ENCODE measurements at places on chromosomes 1 and 21.

GRCh38 chr1:116586741-116587143, 15.9 kb upstream of the CD58 start:
- peaks cover 22% of the 10 kb centered on the region for H3K4me1 ChIP-seq
- no peak overlapping the region for H3K4me3 ChIP-seq
- H3K27me3 ChIP-seq, result no peaks in the 10 kb centered on the region

DNA sequence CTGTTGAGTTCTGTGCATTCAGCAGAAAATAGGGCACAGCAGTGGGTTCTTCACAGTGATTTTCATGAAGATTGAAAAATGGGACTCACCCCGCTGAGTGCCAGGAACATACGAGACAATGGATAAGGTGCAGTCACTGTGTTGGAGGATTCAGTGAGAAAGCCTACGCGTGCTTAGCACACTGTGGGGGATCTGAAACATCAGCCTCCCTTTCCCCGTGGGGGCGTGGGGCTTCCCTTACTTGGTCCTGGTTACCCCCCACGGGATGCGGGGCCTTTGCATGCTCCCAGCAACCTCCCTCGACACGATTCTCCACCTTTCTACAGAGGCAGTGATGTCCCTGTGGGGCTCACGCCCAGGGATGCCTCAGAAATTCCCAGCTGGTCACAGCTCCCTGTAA, 252.2 kb upstream of the C1orf174 start:
- DNase-seq, result no peak
- no peak overlapping the region for H3K27ac ChIP-seq

DNA sequence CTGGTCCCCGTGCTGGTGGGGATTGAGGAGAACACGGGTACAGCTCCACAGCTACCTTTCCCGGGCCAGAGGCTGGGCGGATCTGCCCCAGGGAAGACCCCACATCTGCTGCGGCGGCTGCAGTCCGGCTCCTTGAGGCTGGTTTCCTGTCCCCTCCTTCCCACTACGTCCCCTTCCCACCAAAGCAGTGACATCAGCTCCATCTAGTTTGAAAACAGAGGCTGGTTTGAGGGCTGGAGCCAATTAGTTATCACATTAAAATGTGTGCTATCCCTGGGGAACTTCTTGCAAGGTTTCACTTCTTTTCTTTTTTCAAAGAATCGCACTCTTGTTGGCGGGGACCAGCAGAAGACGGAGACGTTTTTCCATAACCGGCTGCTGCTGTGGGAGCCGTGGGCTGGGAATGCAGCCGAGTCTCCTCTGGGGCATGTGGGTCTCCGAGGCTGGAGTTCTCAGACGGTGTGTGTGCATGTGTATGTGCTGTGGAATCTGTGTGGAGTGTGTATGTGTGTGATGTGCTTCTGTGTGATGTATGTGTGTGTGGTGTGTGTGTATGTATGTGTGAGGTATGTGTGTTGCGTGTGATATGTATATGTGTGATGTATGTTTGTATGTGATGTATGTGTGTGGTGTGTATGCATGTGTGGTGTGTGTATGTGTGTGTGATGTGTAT, 8.9 kb upstream of the PCBP3 start:
- no peak overlapping the region for H3K27ac ChIP-seq
- no peaks in the 10 kb centered on the region for H3K36me3 ChIP-seq
- no peaks in the 10 kb centered on the region for H3K4me1 ChIP-seq
- no peak overlapping the region for H3K4me3 ChIP-seq
- no peak for DNase-seq

- H3K4me3 ChIP-seq, result no peak overlapping the region
- no peak for DNase-seq
- H3K27me3 ChIP-seq, result no peaks in the 10 kb centered on the region
Measured at GRCh38 chr1:117178756-117179155, 32.0 kb downstream of the VTCN1 start.

DNA sequence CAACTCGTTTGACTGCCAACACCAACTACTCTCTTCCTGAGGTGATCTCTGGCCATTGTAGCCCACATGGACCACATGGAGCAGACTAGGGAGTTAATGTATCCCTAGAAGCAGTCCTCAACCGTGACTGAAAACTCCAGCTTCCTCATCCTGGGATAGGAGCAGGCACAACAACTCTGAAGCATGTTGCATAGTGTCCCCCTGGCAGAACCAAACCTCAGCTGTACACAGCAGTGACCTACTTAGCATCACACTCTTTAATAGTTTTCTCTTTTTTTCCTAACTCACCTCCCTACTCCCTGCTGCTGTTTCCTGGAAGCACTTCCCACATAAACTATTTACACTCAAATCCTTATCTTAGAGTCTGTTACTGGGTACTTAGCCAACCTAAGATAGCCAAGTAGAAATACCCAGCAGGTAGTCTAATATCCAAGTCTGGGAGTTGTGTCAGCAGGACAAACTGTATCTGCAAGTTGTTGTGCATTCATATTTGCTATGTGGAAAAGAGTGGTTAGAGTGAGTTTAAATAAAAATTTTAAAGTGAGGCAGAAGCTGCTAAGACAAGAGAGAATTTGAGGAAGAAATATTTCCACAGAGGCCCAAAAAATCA, 228.8 kb downstream of the LTN1 start:
- H3K36me3 ChIP-seq, result no peaks in the 10 kb centered on the region
- no peak overlapping the region for H3K4me3 ChIP-seq
- no peak overlapping the region for H3K27ac ChIP-seq

- peaks cover 25% of the 10 kb centered on the region for H3K4me1 ChIP-seq
- peaks cover 15% of the 10 kb centered on the region for H3K27me3 ChIP-seq
- H3K27ac ChIP-seq, result no peak overlapping the region
- H3K4me3 ChIP-seq, result peak overlapping the region; percentile 76
- no peak for DNase-seq
Measured at GRCh38 chr1:184385865-184386311, 941 bp upstream of the C1orf21 start.

- H3K36me3 ChIP-seq, result no peaks in the 10 kb centered on the region
- H3K27me3 ChIP-seq, result no peaks in the 10 kb centered on the region
- no peak overlapping the region for H3K27ac ChIP-seq
- no peak overlapping the region for H3K4me3 ChIP-seq
- H3K4me1 ChIP-seq, result peaks cover 12% of the 10 kb centered on the region
Measured at GRCh38 chr1:39220891-39221870, 16.7 kb downstream of the MACF1 start.

Measured in CD14-positive monocyte (primary cell).